ENCODE measurements at places on chromosomes 13 and 19. TPM values are rescaled to one million over a fixed set of nuclear protein-coding genes. Genes with fewer than 3 reads are reported as not detected.

- peak; percentile 63 for DNase-seq
Measured at GRCh38 chr19:46211201-46211881, 18.2 kb upstream of the IGFL1 start.

CGB3 gene
- total RNA-seq: 5.3 TPM

GRCh38 chr13:25354377-25354776 lies 17.4 kb upstream of the ATP8A2 start:
- no peak for DNase-seq

DNA sequence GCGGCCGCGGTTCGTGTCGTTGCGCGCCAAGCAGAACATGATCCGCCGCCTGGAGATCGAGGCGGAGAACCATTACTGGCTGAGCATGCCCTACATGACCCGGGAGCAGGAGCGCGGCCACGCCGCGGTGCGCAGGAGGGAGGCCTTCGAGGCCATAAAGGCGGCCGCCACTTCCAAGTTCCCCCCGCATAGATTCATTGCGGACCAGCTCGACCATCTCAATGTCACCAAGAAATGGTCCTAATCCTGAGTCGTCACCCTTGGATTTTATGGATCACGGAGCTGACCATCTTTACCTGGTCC lies 475 bp downstream of the MRPL57 start:
- DNase-seq: no peak

GRCh38 chr13:30169442-30169841 lies 137.9 kb downstream of the KATNAL1 start:
- DNase-seq: no peak

DNA sequence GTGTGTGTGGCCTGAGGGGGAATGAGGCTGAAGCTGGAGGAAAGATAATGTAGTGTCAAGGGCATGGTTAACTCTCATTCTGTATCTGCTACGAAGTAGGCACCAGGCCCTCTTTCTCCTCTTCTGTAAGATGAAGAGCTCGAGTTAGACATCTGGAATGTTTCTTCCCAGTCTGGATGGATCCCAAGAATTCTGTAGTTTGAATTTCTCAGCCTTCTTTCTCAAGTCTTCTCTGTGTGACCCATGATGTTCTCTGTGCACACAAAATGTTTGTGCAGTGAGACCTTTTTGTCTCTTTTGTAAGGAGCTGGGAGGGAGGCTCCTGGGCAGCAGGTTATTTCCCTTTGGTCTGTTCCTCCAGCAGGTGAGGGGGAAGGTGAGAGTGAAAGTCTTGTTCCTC lies 13.7 kb downstream of the FGF9 start:
- DNase-seq: no peak

PSG3 gene
- total RNA-seq: not detected

VSTM2B gene
- not detected for total RNA-seq

DNA sequence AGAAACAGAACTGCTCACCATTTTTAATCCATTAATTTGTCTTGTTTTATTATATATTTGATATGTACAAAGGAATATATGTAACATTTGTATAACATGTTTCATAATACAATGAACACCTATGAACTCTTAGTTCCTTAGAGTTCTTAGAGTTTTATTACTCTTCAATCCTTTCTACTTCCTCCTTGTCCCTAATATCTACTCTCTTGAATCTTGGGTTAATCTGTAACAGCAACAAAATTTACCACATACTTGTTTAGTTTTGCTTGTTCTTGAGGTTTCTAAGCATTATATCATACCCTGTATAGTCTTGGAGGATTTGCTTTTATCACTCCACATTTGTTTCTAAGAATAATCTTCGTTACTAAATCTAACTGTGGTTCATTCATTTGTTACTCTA lies 151.4 kb downstream of the PDS5B start:
- DNase-seq: no peak

GRCh38 chr19:49565261-49565660 lies 15.1 kb downstream of the NOSIP start:
- no peak for DNase-seq

DNA sequence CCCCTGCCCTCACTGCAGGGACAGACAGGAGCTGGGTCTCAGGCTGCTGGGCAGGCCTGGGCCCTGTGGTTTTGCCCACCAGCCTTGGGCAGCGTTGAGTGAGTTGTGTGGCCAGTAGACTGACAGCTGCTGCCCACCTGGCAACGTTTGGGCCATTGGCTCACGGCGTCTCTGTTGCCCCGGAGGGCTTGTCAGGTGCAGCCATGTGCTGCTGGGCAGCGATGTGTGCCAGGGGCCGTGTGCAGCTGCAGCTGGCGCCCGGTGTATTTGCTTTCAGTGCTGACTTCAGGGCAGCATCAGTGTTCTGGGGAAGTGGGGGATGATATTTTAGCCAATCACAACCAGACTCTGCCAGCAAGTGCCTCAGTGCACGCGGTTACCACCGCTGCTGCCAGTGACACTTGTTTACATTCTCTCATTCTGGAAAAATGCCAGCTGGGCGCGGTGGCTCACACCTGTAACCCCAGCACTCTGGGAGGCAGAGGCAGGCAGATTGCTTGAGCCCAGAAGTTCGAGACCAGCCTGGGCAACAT lies 10.6 kb downstream of the FZR1 start:
- DNase-seq: no peak

GRCh38 chr13:78662467-78662866 lies 3.5 kb upstream of the OBI1 start:
- no peak for DNase-seq

SIGLEC12 gene
- total RNA-seq: not detected

DNA sequence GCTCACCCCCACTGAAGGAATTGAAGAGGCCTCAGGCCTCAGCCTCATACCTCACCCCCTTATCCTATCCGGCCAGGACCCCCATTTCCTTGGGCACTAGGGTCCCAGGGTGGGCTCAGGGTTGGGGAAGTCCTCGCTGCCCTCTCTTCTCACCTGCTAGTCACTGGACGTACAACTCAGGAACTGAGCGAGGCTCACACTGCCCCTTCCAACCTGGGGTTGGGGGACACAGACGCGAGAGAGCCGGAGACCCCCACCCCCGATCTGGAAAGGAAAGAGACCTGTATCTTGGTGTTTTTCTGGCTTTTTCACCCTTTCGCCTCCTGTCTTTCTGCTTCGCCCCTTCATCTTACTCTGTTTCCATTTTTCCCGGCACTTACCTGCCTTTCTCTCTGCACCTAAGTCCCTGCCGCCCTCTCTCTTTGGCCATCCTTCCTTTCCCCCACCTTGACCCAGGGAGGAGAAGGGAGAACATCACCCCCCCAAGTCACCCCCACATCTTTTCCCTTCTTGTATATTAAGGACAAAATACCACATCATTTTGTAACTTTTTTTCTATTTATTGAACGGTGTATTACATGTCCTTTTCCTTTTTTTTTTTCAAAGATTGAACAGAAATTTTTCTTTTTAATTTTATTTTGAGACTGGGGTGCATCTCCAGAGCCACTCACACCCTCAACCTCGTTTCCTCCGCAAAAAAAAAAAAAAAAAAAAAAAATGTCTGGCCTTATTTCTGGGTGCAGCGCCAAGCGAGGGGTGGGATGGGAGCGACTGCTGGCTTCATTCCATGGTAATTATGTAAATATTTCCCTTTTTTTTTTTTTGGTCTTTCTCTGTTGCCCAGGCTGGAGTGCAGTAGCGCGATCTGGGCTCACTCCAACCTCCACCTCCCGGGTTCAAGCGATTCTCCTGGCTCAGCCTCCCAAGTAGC lies 36.6 kb downstream of the ZSWIM4 start:
- no peak for DNase-seq

- DNase-seq: no peak
Measured at GRCh38 chr13:95477187-95477586, 75.3 kb upstream of the CLDN10 start.

ZNF888 gene
- total RNA-seq: 3.0 TPM

FCAR gene
- not detected for total RNA-seq

CEACAM1 gene
- not detected for total RNA-seq

CALR3 gene
- not detected for total RNA-seq

CPB2 gene
- not detected for total RNA-seq

GRCh38 chr13:110563463-110563774 lies 1.9 kb upstream of the RAB20 start:
- no peak for DNase-seq

DNA sequence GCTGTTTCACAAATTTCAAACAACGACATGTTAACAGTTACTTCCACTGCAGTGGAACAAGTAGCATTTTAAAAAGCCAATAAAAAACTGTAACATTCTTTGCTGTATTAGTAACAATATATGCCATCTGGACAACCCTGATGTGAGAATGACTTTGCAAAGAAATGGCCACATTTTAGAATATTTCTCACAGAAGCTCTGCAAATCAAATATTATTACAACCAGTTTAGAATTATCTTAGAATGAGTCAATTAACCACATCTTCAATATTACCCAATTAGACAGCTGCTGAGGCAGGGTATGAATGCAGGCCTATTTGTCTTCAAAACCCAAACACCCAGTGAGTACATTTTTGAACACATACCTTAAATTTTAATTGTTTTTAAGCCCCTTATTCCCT lies 3.2 kb downstream of the ZNF699 start:
- peak; percentile 61 for DNase-seq

DNA sequence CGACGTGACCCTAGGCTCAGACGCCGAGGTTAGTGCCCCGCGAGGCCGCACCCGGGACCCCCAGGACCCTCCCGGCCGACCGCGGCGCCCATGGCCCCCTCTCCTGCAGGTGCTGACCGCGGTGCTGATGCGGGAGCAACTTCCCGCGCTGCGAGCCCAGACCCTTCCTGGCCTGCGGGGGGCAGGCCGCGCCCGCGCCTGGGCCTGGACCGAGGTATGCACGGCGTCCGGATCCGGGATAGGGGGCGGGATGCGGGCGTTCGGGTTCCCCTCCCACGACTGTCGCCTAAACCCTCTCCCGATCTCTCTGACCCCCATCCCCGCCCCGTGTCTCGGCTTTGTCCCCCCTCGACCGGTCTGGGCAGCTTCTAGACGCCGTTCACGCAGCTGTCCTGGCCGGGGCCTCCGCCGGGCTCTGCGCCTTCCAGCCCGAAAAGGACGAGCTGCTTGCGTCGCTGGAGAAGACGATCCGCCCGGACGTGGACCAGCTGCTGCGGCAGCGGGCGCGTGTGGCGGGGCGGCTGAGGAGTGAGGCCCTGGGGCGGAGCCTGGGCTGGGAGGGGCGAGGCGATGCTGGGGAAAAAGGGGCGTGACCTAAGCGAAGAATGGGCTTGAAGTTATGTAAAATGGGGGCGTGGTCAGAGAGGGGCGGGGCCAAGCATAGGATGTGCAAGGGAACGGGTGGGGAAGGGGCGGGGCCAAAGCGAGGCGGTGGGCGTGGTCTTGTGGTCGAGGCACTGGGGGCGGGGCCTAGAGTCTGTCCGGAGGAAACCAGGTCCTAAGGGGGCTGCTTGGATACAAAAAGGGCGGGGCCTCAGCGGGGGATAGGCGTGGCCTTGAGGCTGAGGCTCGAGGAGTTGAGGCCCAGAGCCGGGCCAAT lies 16.0 kb upstream of the COLGALT1 start:
- DNase-seq: peak; percentile 97

GRCh38 chr19:47109541-47110375 lies 3.8 kb downstream of the ZC3H4 start:
- no peak for DNase-seq

PEAK3 gene
- total RNA-seq: not detected

FGF21 gene
- total RNA-seq: not detected

DCT gene
- 0.29 TPM for total RNA-seq

DNA sequence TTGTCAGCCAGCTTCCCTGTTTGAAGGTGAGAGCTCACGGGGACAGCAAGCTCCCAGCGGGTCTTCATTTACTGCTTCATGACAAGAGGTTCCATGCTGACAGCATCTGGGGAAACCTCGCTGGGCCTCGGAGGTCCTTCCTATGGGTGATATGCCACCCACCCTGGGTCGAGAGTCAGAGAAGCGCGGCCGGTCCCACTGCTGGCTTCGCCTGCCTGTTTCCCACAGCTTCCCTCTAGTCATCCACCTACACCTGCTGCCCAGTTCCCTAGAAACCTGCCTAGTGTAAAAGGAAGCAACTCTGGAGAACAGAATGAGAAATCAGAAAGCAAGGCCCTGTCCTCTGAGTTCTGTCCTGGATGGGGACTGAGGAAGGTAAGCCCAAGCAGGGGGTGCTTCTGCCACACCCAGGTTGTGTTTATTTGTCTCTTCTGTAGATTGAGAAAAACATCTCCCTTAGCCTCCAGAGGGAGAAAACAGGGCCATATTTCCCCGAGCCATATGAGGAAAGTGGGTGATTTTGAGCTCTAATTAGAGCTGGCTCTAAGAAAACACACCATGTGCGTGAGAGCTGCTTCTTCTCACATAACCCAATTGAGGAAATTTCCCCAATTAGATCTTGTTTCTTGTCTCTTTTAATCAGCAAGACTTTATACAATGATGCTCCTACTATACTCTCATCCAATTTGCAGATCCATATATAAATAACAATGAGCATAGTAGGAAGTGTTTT lies 504.3 kb downstream of the IRS2 start:
- no peak for DNase-seq

PTPRH gene
- total RNA-seq: 4.1 TPM

- DNase-seq: no peak
Measured at GRCh38 chr13:110633776-110634175, 18.4 kb downstream of the NAXD start.

GRCh38 chr19:4737955-4738600 lies 14.4 kb upstream of the DPP9 start:
- no peak for DNase-seq

DNA sequence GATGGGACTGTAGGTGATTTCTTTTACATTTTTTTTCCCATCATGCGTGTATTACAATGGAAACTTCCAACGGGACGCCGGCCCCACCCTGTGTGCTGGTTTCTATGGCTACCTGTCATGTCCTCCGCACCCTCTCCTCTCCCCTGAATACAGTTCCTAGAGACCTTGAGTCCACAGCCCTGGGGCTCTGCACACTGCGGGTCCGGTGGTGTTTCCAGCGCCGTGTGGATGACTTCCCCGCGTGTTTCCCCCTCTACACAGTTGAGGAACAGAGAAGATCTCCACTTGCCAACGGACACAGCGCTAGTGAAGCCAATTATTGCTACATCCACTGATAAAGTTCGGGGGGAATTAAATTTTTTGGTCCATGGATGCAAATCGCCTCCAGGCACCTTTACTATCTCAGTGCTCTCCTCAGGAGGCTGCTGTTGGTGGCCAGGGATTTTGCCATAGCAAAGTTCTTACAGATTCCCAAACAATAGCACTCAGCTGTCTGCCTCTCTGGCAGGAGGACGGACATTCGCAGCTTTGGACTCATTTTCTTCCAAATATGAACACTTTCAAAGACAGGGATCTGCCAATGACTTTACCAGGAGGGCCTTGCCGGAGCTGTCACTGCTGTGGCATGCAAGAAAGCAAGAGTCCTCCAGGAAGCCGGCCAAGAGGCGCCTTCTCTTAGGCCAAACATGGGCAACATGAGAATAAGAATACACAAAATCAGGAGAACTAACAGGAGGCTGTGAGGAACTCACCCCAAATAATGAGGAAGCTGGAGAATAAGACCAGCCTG lies 39.3 kb upstream of the GAS6 start:
- no peak for DNase-seq

DNA sequence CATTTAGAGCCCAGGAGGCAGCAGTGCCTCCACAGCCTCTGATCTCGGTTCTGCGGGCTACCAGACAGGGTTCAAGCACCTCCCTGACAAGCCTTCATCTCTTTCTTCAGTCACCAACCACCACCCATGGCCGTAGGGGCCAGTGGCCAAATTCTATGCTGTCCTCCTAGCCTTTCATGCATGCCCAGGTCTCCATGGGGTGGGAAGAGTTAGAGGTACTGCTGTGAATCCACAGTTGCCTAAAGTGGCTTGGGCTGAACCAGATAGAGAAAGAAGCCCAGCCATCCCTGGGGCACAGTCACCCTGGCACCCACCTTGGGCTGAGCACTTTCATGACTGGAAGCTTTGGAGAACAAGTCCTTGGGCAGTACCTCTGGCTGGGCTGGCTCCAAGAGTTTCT lies 97.4 kb downstream of the ZDHHC20 start:
- no peak for DNase-seq

PBX4 gene
- total RNA-seq: 0.42 TPM
